ENCODE measurements at places on chromosomes 12 and 14. TPM values are rescaled to one million over a fixed set of nuclear protein-coding genes. Genes with fewer than 3 reads are reported as not detected.

KRT74 gene
- total RNA-seq: not detected

FOXG1 gene
- 0.14 TPM for total RNA-seq

C12orf56 gene
- 1.8 TPM for total RNA-seq

IL26 gene
- not detected for total RNA-seq

FGD4 gene
- total RNA-seq: 24.0 TPM

MIP gene
- total RNA-seq: not detected

PSME2 gene
- total RNA-seq: 134 TPM

PAPLN gene
- 1.0 TPM for total RNA-seq

PAH gene
- 0.42 TPM for total RNA-seq

All from H7 (cell line).